ENCODE measurements at places on chromosomes 2 and 18.
A peak's percentile ranks its signal among the peaks of the same experiment; 100 is the strongest.

DNA sequence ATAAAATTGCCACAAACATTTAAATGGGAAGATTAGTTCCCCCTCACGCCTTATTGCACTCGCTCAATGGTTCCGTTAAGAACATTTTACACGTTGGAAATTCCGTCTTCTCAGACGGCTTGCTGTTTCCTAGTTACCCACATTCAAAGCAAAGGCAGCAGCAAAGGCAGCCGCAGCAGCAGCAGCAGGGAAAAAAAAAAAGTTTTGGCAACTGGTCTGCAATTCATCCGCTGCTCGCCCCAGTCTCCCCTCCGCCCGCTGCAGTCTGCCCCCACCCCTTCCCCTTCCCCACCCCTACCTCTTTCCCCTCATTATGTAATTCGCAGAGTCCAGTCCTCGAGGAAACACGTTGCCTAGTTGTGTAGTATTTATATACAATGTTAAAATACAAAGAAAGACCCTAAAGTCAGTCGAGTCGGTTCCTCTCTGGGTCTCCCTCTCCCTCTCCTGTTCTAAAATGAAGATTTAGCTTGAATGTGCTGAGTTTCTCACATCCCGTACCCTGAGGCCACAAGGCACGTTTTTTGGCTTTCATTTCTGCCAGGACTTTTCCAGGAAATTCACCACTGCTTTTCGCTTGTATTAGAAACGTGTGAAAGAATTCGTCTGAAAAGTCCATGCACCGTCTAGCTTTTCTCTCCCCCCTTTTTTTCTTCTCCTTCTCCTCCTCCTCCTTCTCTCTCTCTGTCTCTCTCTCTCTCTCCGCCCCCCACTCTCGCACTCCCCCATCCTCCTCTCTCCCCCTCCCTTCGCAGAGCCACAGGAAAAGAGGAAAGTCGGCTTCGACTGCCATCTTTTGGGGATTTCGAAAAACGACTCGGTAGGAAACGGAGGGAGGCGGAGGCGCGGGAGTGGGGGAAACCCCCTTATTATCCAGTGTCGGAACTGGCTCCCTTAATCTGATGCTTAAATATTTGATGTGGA is 140.0 kb downstream of the MEIS1 start:
- DNase-seq = no peak

DNA sequence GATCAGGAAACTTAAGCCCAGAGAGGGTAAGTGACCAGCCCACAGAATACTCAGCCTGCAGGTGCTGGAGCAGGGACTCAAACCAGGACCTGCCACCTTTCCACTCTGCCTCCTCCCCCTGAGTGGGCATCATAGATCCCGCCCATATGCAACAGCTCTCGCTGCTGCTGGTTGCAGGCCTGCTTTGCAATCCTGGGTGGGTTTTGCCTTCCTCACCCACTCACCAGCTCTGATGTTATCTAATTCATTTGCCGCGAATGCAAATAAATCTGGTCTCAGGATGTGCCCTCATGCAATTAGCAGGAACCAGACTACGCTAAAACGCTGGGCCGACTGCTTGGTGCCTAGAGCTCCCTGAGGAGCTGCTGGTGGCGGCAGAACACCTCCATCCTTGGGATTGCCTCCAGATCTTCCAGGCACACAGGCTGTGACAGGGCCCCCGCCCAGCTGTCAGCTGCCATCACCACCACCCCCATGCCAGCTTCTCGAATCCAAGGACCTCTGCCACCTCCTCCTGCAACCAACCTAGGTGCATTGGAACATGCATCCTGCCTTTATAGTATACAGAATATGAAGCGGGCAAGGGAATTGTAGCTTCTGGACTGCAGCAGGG is 28.8 kb downstream of the CNGA3 start:
- DNase-seq = no peak

GRCh38 chr2:46780801-46781445 is 134.7 kb downstream of the MCFD2 start:
- DNase-seq = no peak

GRCh38 chr2:54956111-54956627 is 94.1 kb downstream of the RTN4 start:
- no peak for DNase-seq

DNA sequence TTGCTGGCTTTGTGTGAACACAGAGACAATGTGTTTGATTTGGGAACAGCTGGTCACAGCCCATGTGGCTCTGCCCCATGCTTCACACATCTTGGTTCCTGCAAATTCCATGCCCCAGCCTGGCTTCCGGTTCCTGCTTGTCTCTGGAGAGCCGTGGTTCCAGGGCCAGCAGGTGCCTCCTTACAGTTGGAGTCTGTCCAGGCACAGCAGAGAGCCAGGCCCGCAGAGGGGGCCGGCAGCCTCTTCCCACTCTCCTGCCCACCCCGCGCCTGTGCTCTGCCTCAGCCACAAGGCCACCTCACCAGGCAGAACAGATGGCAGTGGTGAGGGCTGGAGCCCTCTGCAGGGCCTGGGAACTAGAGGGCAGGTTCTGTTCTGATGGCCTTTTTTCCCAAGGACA is 81.5 kb downstream of the LDLRAD4 start:
- no peak for DNase-seq

DNA sequence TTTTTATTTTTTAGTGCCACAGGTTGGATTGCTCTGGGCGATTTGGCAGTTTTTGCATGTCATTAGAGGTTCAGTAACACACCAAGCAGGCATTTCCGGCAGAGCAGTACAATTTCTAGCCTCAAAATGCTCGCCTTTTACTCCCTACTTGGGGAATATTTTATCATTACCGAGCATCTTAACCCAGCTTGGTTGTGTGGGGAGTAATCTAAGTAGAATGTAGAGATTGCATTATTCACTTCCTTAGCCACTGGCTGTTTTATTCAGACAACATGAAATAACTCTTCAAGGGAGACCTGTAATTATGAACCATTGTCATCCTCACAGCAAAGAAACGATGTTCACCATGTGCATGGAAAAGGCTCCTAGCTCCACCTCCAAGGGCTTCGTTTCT is 13.1 kb downstream of the GRP start:
- DNase-seq = no peak

DNA sequence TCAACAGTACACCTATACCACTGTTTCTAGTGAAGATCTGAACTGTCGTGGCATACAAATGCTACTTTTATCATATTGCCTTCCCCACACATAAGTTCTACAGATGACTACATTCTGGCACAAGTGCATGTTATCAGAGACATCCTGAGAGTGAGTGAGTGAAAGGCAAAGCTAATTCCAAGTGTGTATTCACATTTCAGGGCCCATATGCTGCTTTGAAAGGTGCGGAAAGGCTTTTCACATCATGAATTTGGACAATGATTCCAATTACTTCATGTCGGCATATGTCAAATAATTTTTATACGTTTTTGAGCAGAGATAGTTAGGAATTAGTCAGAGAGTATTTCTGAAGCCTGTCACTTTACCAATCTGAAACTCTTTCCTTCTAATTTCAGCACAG is 101.7 kb downstream of the GAREM1 start:
- DNase-seq = no peak

GRCh38 chr2:111903930-111904439 is 5.6 kb downstream of the MERTK start:
- DNase-seq = no peak

- no peak for DNase-seq
These were observed 61.1 kb upstream of the MCFD2 start for GRCh38 chr2:46976556-46977279.

DNA sequence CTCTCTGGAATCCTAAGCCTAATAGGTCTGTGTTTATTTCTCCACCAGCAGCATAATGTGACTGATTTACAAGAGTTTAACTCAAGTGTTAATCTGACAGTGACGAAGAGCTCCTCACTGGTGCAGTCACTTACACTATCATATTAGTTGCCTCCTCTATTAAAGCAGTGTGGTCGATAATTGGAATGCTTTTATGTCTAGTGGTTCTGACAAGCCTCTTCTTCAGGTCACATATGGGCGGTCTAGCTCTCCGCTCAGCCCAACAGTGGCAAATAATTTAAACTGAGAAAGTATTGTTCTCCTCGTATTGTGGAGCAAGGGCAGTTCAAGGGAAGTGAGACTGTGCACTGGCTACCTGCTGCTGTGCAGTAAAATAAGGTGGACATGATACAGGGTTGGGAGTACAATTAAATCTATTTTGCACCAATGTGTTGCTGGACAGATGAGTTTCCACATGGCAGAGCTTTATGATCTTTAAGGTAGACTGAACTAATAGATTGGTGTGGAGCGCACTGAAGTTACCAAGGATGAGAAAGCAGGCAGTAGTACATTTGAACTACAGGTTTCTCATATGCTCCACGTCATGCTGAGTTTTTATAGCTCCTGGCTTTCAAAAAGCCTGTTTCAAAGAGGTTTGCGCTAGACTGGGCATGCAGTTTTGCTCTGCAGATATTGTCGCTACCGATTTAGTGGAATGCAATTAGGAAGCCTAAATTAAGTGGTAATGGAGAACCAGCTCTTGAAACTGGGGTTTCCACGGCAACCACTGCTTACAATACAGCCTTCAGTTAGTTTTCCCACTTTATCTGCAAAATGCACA is 151.7 kb upstream of the POU3F3 start:
- no peak for DNase-seq

DNA sequence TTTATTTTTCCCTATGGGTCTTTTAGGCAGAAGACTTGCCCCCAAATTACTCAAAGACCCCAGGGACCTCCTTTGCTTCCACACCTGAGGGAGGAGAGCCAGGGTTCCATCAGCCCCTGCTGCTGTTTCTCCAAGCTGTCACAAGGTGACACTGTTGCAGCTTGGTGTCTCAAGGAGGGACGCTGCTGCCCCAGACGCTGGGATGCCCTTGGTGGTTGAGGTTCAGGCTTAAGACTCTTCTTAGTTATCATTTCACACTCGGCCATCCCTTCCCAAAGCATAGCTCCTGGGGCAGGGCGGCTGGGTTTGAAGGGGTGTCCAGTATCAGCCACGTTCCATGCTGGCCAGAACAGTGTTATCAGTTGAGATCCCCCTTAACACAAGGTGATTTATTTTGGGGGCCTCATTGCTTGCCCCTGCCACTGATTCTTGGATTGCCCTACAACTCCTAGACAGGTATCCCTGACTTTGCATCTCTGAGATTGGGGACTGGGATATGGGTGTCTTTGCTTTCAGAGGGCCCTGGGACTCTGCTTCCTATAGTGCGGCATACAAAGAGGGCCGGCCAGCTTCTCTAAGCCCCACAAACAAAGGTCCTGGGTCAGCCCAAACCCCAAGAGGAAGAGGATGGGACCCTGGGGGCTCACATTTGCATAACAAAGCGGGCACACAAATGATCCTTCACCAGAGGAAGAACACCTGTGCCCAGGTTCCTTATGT is 22.7 kb downstream of the GPR55 start:
- DNase-seq = peak; percentile 21

- no peak for DNase-seq
These were observed 280.5 kb downstream of the CAMKMT start for GRCh38 chr2:44642123-44642857.

GRCh38 chr2:239715606-239716005 is 309.5 kb downstream of the NDUFA10 start:
- no peak for DNase-seq

DNA sequence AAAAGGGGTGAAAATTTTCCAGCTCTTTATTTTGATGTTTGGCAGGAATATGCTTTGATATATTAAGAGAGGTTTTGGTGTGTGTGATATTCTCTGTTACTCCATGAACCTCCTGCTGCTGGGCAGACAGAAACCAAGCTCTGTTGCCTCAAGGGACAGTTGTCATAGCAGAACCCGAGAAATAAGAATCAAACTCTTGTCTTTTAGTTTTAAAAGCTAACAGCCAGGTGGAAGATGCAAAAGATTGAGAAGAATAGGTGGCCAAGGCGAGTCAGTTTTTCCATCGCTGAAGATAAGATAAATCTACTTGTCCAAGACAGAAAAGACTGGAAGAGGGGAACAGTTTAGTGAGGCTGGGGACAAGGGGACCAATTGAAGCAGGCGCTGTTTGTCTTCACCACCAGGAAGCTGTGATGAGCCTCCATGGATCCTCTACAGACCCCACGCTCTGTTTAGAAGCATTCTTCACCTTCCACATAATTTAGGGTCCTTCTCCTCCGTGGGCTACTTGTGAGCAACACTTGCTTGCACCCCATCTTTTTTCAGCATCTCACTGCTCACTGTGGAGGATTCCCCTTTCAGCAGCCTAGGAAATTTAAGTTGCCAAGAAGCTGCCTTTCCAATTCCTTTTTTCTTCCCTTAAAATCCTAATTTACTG is 23.9 kb downstream of the PMAIP1 start:
- no peak for DNase-seq

DNA sequence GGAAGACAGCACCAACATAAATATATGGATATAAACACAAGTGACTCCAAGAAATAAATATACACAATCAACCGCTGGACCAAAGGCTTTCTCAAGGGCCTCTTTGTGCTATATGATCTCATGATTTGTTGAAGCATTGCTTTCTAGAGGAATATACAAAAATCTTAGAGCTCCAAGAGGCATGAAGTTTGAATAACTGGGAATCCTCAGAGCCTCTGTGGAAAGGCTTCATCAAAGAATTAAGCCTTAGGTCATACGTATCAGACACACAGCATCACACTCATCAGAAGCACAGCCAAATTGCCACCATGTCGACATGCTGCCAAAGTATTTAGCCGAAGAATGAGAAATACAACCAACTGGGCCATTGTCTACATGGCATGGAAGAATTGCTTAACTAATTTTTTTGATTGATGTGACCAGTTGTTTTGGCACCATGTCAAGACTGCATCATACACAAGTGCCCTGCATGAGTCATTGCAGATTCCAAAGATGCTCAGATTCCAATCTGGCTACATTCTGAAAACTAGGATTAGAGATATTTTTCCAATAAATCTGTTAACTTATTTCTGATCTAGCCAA is 860.6 kb upstream of the ZEB2 start:
- DNase-seq = no peak

GRCh38 chr2:230097424-230097823 is 28.7 kb upstream of the SLC16A14 start:
- DNase-seq = peak; percentile 6

DNA sequence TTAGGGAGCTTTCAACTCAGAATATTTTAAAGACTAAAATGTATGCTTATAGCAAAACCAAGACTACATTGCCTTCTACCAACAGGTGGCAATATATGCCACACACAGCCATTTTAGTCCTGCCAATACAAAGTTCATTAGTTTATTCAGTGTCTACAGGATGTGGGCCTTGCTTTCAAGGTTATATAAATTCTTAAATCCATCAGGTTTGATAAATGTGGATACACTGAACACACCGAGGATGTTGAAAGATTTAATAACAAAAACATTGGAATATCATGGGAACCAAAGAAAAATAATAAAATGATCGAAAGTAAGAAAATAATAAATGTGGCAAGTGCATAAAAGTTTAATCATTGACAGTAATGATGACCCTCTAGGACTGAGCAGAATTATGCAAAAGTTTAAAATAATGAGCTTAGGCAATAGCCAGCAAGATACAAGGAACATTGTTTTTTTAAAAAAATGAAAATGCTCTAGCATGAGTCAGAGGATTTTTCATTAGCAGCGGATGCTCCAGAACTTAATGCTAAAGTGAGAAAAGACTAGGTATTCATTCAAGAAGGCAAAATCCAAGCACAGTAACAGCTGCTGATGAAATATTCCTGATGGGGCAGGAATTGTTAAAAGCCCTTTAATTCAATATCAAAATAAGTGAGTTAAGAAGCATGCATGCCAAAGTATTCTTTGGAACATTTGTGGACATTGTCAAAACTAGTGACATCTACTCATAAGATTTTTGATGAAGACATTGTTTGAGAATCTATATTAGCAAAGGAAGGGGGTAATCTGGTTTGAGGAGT is 14.2 kb downstream of the SCN9A start:
- no peak for DNase-seq

- no peak for DNase-seq
These were observed 105.8 kb downstream of the GALNT14 start for GRCh38 chr2:31032475-31032874.
